NCI-H2171 (cell line): ENCODE measurements at places on chromosomes 4 and X.

DNA sequence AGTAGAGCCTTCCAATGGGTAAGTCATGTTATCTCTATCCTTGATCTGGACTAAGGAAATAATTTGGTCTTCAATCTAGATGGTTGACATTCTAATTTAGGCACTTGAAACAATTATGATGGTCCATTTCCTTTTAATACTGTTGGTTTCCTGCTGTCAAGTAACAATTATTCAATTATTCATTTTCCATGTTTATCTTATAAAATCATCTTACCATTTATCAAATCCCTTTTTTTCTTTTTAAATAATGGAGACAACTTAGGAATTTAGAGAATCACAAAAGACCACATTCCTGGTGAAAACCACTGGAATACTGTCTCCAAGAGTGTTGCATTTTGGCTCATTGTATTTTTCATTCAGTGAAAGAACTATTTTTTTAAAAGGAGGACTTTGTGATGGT is 148.7 kb upstream of the CTSO start:
- DNase-seq = no peak

- DNase-seq = no peak
These were observed 6.5 kb upstream of the DLG3 start for GRCh38 chrX:70437921-70438665.

DNA sequence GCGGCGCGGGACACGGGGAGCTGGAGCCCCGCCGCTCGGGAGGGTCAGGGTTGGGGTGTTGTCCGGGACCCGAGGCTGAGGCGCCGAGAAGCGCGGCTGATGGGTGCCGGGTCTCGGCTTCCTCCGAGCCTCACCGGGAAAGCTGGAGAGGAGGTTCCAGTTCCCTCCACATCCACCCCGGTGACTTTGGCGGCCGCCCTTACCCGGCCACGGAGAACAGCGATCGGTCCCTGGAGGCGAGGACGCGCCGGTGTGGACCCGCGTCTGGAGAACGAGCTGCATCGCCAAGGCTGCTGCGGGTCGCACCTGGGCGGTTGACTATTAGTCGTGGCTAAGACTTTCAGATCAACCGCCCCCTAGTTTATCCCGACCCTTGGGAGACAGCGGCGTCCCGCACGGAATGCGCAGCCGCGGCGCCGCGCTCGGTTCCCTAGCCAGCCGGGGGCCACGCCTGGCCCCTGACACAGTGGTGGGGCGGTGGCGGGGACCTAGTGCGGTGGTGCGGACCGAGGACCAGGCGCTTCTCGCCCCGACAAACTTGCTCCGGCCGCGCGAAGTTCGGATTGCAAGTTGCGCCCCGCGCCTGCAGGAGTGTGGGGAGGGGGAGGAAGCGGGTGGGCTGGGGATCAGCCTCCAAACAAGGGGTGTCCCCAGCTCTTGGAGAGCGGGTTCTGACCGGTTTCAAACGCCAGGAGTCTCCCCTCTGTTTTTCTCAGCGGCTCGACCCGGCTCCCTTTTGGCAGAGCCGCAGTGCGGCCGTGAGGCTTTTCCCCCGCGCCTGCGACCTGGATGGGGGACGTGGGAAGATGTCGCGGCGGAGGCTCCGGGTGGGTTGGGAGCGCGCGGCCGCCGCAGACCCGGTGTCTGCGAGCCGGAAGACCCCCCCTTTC is 568 bp downstream of the FHDC1 start:
- DNase-seq = no peak

DNA sequence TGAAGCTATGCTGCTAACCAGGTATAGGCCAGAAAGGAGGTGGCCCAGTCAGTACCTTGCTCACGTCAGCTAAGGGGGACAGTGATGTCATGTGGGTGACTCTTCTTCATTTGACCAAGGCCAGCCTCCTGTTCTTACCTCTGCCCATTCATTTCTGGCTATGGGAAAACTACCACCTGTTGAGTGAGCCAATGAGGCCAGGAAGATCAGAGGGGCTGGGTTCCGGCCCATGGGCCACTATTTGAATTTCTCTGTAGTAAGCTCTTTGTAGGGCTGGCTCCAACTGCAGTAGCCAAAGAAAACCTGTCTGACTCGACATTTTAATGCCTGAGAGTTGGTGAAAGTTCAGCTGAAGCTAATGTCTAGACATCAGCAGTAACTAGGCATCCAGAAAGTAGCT is 102.6 kb downstream of the AKAP4 start:
- DNase-seq = no peak

DNA sequence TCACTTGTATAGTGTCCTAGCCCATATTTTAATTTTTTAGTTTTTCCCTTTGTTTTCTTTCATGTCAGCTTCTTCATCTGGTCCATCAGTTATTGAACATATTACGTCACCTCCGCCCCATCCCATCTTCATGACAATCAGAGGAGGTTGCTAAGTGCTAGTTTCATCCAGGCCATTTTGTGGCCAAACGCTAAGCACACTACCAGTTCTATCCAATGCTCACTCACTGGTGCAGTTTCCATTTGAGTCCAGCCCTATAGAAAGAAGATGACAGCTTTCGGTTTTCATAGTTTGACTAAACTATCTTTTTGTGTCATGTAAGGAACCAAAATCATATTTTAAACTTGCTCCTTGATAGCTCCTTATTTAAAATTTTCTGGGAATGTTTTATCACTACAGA is 304.2 kb downstream of the TENM3 start:
- DNase-seq = no peak

GRCh38 chrX:110181459-110182137 is 136.3 kb downstream of the AMMECR1 start:
- no peak for DNase-seq

DNA sequence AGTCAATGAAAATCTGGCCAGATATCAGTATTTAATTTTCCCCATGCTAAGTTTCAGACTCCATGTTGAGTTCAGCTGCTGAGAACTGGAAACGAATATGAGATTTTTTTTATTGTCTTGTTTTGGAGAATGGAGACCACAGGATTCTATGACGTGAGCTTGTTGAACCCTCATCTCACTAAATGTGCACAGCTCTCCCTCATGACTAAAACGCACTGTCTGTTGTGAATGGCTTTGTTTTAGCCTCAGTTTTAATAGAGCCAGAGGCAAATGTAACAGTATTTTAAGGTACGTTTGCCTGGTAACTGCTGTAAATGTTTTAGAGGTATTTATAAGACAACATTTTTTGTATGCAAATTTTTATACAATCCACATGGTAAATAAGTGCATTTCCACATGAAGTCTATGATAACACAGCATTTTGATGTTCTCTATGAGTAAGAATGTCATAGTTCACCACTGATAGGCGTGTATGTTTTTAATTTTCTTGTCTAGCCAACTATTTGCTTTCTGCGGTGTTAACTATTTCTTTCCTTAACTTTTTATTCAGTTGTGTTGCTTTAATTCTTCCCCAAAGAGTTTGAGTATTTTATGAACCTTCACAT is 1159.3 kb upstream of the TENM3 start:
- no peak for DNase-seq

- no peak for DNase-seq
These were observed at the start of gene TNMD for GRCh38 chrX:100584611-100585010. TSS of gene TNMD (plus strand) at chrX:100584936. CDS start at chrX:100585019, 83 bp downstream.
